ENCODE measurements at places on chromosomes 3 and 15. TPM values are rescaled to one million over a fixed set of nuclear protein-coding genes. Genes with fewer than 3 reads are reported as not detected.
A peak's percentile ranks its signal among the peaks of the same experiment; 100 is the strongest.

DNA sequence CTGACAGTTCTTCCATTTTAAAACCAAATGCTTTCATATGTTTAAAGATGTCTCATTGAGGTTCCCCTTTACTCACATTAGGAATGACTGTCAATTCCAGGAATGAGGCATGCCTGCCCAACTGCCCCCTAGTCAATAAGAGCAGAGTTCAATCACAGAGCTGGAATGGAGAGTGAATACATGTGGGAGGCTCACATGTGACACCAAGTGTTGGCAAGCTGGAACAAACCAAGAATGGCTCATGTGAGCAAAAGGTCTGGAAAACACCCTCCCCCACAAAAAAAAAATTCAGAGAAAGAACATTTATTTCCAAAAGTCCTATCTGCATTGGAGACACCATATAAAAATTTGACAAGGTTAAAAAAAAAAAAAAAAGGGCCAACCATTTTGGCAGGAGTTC is 3.7 kb downstream of the PBRM1 start:
- peaks cover 45% of the 10 kb centered on the region for H3K4me1 ChIP-seq
- no peaks in the 10 kb centered on the region for H3K27me3 ChIP-seq
- H3K36me3 ChIP-seq, result peaks cover 45% of the 10 kb centered on the region
- no peak overlapping the region for H3K4me3 ChIP-seq
- peak; percentile 41 for DNase-seq
- H3K27ac ChIP-seq, result peak overlapping the region; percentile 69

Gene CFAP92
- 0.38 TPM for total RNA-seq

Gene CMTM8
- 6.4 TPM for total RNA-seq

Gene CSPG5
- total RNA-seq, result 0.54 TPM

DNA sequence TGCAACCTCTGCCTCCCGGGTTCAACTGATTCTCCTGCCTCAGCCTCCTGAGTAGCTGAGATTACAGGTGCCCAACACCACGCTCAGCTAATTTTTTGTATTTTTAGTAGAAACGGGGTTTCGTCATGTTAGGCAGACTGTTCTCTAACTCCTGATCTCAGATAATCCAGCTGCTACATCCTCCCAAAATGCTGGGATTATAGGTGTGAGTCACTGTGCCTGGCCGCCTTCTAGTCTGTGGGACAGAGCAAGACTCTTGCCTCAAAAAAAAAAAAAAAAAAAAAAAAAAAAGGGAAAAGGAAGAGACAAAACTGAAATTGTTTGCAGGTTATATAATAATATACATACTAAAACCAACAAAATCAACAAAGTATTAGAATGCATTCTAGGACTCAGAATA is 215.2 kb downstream of the PCCB start:
- H3K27me3 ChIP-seq, result no peaks in the 10 kb centered on the region
- H3K4me3 ChIP-seq, result no peak overlapping the region
- no peak overlapping the region for H3K27ac ChIP-seq
- H3K36me3 ChIP-seq, result peaks cover 65% of the 10 kb centered on the region
- no peak for DNase-seq
- H3K4me1 ChIP-seq, result peaks cover 2% of the 10 kb centered on the region
